Mucosa of descending colon (tissue), 3 donors: ENCODE measurements at places on chromosomes 6 and 20. TPM values are rescaled to one million over a fixed set of nuclear protein-coding genes. Genes with fewer than 3 reads are reported as not detected.

GRCh38 chr6:42418724-42419123 lies 33.0 kb downstream of the TRERF1 start:
- DNase-seq = no peak

Gene DDX43
- total RNA-seq = 1.6 TPM

GRCh38 chr6:91435630-91436029 lies 848.8 kb upstream of the MAP3K7 start:
- DNase-seq = no peak

Gene ADAT2
- 5.6 TPM for total RNA-seq

DNA sequence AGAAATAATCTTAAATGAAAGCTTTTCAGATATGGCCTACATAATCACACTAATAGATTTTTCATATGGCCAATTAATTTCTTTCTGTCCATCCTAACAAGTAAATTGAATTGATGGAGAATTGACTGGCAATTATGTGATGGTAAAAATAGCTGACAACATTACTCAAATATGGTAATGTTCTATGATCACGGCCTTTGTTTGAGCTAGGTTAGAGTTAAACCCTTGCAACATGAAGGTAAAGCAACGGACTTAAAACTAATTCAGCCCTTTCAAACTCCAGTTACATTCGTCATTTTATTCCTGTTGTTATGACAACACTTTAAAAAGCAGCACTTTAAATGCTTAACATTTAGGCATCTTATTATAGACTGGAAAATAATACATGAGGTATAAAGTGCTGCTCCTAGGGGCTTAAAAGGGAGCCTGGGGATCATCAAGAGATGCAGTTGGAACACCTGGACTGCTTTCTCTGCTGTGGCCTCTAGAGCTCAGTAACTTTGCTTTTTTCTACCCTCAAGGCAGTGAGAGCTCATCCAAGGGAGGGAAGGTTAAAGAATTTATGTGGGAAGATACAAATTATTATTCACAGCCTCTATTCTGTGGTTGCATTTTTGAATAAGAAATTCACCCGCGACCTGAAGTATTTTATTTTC lies 46.9 kb downstream of the RIPOR2 start:
- no peak for DNase-seq

DNA sequence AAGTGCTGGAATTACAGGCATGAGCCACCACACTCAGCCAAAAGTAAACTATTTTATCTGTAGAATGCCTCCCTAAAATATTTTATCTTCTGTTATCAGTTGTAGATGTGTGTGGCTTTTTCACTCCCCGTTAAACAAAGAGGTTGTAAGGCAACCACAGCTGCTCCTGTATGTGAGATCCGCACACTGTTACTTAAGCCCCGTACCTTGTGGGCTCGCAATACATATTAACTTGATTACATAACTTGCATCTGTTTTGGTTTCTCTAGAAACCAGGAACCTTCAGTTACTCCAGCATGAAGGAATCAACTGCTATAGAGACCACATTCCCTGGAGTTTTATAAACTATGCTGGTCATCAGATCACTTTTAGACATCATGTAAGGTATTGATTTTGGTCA lies 420.1 kb upstream of the SLC35B3 start:
- no peak for DNase-seq

DNA sequence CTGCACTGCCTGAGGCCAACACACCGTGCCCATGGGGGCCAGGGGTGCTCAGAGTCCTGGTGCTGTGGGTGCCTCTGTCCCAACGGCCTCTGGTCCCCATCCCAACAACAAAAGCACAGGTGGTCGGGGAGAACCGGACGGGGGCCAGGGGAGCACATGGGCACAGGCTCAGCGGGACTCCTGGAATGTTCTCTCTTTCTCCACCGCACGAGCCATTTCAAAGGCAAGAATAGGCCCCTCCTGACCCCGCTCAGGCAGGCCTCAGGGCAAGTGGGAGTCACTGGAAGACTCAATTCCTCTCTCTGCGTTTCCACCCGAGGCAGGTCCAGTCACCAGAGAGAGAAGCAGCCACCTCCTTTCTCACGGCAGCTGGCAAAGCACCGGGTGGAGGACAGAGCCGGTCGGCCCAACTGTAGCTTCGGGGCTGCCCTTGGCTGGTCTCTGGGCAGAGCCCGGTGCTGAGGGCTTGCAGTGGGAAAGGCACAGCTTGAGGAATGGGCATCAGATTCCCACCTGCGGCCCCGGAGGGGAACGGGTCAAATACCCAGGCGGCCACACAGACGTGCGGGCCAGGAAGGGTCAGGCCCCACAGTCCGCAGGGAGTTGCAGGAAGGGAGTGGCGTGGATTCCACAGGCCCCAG lies 55.2 kb downstream of the KCNQ2 start:
- no peak for DNase-seq

Gene GSTA2
- 0.29 TPM for total RNA-seq

DNA sequence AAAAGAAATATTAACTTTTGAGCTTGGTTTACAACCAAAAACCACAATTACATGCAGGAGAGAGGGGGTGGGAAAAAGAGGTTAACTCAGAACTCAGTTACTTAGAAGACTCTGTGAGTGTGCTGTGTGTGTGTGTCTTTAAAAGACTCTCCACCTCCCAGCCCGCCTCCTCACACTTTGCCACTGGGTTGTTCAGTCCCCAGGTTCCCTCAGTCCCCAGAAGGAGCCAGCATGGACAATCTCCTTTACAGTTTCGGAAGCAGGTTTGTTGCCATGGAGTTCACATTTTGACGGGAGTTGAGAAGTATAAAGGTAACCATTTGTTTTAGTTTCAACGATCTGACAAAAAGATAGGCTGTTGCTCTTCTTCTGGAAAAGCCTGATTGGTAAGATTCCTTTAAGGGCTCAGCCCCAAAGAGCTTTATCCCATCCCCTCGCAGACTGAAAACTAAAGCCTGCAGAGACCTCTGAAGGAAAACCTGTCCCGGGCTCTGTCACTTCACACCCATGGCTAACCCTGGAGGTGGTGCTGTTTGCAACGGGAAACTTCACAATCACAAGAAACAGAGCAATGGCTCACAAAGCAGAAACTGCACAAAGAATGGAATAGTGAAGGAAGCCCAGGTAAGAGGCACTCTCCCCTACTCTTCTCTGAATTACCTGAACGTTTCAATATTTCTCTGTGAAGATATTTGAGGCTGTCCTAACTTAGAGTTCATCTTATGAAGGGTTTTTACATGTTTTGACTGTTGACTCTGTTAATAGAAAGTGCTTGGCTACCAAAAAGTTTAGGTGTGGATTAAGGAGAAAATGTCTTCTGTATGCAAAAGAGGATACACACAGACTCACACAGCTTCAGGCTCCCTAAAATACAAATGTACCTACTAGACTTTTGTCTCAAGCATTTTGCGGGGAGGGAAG lies at the start of gene SPTLC3:
Gene SPTLC3 (plus strand): TSS at position 212 of the 921 bp plus-strand sequence. CDS start 296 bp downstream, at position 508.
- DNase-seq = no peak

DNA sequence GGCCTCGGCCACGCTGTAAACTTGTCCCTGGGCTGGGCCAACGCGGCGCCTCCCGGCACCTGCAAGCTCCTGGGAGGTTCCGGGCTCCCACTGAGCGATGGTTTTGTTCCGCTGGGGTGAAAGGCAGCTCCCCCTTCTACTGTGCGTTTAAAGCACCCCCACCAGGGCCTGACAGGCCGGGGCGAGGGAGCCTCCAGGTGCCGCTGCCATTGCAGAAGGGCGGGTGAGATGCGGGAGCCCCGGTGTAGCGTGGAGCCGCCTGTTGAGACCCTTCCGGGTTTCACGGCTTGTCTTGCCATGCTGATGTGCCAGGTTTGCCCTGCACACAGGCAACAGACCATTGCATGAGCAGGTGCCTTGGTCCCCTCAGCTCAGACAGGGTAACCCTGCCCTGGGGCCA lies 2.9 kb downstream of the COL20A1 start:
- no peak for DNase-seq

GRCh38 chr20:31815408-31816188 lies 3.6 kb upstream of the MYLK2 start:
- DNase-seq = no peak

DNA sequence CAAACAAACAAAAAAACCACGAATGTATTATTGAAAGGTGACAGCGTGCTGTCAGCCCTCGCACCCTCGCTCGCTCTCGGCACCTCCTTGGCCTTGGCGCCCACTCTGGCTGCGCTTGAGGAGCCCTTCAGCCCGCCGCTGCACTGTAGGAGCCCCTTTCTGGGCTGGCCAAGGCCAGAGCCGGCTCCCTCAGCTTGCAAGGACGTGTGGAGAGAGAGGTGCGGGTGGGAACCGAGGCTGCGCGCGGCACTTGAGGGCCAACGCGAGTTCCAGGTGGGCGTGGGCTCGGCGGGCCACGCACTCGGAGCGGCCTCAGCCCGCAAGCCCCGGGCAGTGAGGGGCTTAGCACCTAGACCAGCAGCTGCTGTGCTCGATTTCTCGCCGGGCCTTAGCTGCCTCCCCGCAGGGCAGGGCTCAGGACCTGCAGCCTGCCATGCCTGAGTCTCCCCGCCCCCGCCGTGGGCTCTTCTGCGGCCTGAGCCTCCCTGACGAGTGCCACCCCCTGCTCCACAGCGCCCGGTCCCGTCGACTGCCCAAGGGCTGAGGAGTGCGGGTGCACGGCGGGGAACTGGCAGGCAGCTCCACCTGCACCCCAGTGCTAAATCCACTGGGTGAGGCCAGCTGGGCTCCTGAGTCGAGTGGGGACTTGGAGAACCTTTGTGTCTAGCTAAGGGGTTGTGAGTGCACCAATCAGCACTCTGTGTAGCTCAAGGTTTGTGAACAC lies 20.9 kb upstream of the MBOAT1 start:
- DNase-seq = no peak

DNA sequence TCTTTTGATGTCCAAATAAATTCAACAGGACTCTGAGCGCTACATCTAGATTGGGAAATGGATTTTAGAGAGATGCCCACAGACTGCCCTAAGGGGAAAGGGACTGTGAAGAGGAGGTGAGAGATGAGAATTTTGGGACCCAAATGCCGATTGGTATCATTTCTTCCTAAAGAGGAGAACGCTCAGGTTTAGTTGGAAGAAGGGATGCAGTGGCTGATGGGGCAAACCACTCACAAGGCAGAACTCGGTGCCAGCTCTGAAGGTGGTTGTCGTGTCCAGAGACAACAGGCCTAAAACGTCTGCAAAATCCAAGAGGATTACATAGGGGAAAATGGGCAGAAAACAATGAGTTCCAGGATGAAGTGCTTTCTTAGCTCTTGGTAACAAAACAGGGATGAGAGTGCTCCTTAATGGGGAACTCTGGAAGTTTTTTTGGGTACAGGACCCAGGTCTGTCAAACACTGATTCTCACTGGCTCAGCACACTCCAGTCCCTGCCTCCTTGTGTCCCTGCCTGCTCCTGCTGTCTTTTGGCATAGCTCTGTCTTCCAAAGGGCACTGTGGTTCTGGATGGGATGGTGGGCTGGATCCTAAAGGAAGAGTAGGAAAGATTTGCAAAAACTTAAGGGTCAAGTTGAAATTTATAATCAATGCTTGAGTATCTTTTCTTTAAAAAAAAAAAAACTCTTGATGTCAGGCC lies 29.0 kb downstream of the NEDD9 start:
- DNase-seq = no peak

DNA sequence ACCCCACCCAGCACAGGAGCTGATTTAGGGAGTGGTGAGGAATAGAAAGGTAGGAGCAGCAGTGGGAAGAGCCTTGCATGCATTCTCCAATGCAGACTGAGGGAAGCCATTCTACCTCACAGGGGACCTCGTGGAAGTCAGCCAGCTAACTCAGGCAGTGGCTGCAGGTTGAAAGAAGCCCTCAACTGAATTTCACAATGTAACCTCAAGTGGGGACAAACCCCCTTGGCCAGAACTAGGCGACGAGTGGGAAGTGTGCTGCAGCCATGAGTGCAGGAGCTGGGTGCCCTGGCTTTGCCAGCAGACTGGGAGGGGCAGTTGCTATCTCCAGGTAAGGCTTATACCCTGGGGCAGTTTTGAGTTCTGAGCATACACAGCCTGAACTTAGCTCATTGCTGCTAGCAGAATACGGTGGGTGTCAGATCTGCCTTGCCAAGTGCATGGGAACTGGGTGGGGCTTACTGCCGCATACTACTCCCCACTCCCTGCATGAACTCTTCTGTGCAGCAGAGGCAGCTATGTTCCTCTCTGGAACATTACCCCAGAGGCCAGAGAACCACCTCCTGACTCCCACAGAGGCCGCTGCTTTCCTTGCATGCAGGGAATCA lies 126.5 kb downstream of the CDK19 start:
- peak; percentile 23 for DNase-seq

- no peak for DNase-seq
These were observed 7.5 kb downstream of the BCAS1 start for GRCh38 chr20:54062812-54063280.

Gene RBM39
- total RNA-seq = 226 TPM

GRCh38 chr6:119676961-119677360 lies 327.4 kb upstream of the MAN1A1 start:
- peak; percentile 2 for DNase-seq

GRCh38 chr6:72350296-72350881 lies 271.5 kb upstream of the KCNQ5 start:
- DNase-seq = no peak

DNA sequence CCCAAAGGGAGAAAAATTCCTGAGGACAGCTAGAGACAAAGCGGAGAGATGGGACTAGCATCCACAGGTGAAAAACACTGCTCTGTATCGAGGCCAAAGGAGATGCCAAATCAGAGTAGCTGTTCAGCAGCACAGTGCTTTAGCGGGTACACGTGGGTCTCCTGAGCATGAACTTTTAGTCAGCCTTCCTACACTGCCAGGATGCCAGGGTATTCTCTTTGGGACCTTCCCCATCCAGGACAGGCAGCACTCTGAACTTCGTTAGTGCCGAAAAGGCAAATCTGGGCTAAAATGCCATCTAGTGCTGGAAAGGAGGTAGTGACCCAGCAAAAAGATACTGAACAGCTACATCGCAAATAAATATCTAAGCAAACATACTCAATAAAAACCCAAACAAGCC lies 64.9 kb downstream of the C6orf58 start:
- no peak for DNase-seq

Gene OXT
- total RNA-seq = 0.66 TPM
